ENCODE measurements at places on chromosomes 3 and 15.

- DNase-seq, result no peak
Observed at GRCh38 chr3:33833408-33834095, 35.1 kb downstream of the PDCD6IP start.

DNA sequence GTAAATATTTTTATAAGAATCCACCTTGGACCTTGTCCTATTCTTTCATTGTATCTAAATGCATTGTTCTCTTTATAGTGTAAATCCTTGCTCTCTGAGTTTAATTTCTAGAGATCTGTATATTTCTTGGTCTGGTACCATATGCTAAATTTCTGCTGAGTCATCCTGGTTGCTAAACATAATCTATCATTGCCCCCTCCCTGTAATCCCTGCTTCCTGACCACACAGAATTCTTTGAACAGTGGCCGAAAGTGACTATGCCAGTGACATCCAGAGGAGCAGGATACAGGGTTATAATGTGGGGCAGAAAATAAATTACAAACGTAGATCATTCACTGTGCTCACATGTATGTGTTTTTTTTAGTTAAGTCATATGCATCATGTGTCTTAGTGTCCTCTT is 143.1 kb downstream of the DIPK2A start:
- no peak for DNase-seq

DNA sequence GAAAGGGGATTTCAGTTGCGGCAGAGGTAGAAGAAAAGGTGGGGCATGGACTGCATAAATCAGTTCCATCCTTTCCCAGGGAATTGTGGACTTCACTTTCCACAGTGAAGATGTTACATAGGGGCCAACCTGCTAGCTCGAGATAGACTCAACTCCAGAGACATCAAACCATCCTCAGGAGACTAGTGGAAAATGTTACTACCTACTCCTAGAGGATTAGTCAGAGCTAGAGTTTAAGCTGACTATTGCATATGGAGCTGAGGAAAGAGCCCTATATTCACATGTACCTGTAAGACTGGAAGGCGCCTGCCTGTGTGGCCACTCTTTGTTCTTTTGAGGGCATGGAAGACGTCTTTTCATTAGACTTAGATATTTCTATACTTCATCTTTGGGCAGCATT is 69.2 kb downstream of the KLHL25 start:
- no peak for DNase-seq

DNA sequence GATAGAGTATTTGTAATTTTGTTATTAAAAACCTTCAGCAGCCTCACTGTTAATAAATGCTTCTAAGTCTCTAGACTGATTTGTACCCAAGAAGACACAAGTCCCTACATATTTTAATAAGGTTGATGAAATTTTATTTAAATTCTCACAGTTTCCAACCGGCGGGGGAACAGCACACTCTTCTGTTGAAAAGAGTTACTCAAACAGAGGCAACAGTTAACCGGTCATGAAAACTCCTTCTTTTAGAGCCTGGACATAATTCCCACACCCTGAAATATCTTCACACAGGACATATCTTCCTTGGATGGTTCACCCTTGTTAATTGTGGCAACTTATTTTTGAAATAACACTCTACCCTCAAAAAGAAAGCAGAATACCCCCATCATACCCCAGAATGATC is 278.8 kb downstream of the FOXP1 start:
- no peak for DNase-seq

DNA sequence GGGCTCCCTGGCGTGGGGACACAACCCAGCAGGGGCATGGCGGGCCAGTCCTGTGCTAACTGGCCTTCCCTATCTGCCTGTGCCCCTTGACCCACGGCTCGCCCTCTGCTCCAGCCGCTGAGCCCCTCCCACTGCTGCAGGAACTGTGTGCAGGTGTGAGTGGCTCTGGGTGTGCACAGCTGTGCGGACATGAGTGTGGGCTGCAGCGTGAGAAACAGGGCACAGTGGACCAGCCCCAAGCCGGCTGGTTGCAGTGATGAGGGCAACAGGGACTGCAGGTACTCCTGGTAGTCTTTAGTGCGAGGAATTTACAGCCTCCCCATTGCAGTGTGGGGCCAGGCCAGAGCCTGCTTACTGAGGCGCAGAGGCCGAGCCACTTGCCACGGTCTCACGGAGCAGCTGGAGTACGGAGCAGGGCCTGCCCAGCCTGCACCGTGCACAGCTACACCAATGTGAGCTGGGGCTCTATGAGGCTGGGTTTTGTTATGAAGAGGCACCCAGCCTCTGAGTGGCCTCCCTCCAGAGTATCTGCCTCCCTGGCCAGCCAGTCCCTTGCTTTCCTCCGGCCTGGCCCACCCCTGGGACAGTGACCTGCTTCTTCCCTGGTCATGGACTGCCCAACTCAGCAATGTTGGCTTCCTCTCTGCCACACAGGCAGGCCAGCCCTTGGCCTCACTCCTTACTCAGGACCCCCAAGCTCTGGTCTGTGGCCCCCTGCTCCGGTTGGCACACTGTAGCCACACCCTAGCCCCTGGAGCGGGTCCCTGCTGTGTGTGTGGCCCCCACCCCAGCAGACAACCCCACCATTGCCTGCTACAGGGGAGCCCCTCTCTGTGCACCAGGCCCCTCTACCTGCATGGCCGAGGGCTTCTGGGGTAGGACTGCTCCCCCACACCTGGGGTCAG is 47.8 kb downstream of the PLXNA1 start:
- no peak for DNase-seq

DNA sequence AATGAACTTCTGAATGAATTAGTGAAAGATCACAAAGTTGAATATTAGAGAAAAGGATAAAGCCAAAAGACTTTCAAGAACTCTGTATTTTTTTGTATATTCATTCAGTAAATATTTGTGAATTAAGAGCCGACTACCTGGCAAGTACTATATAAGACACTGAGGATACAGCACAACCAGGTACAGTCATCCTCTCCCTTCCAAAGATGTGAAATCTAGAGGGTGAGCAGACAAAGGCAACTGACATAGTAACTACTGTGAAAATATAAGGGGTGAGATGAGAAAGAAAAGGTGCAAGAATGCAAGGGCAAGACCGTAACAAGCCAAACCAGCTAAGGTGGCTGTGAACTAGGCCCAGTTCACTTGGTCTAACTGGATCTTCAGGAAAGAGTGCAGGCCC is 974.6 kb upstream of the CFAP20DC start:
- no peak for DNase-seq

GRCh38 chr3:65935724-65936123 is 103.0 kb downstream of the MAGI1 start:
- no peak for DNase-seq

GRCh38 chr3:180408654-180409053 is 193.3 kb upstream of the TTC14 start:
- DNase-seq, result no peak

GRCh38 chr3:66625505-66626216 is 124.8 kb upstream of the LRIG1 start:
- no peak for DNase-seq

DNA sequence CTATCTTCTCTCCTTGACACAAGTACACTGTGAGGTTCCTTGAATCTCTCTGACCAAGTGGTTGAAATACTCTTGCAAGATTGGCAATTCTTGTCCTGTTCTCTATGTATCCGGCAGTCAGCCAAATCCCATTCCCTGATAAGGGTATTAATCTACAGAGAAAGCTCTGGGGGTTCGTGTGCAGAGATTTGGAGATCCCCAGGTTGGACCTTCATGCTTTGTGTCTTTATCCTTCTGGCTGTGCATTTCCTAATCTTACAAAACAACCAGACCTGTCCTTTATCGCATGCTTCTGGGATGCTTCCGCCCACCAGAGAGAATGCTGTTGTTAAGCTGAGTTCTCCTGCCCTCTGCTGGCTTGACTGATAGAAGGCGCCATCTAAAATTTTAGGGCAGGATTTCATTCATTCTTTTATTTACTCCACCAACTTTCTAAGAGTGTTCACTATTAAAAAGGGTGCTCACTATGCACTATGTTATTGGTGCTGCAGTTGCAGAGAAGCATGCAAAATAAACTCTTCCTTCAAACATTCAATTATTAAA is 8.6 kb upstream of the SST start:
- DNase-seq, result no peak

DNA sequence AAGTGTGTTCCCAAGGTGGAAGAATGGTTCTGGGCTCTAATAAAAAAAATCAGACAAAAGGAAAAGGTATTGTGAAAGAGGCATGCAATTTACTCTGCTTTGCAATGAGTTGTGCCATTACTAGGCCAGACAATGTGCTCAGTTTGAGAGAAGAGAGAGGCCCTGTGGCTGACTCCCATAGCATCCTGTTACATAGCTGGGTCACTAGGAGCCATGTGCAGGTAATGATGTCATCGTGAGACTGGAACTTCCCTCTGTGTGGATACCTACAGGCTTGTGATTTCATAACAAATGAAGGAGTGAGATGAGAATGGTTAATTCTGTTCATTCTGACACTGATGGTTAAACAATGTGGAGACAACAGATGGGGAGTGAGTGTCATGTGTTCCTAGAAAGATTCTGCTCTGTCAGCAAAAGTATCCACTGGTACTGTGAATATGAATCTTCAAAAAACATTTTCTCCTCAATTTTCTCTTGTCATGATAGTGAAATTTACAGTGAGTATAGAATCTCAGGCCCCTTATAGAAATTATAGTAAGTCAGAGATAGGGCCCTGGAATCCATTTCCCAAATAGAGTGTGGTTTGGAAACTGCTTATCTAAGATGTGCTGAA is 648.7 kb upstream of the DPPA4 start:
- DNase-seq, result no peak

- no peak for DNase-seq
Observed at GRCh38 chr15:73568564-73569280, 64.5 kb downstream of the NPTN start.

Measured in stimulated activated CD4-positive, alpha-beta T cell treated with anti-CD3 and anti-CD28 coated beads, Interleukin-15, amount 100 ng/mL, for 1 hour (primary cell).